ENCODE measurements at places on chromosomes 5 and 9.

- no peak for DNase-seq
Observed at GRCh38 chr9:108599571-108599970, 256.2 kb downstream of the ACTL7B start.

- DNase-seq, result no peak
Observed at GRCh38 chr9:111798786-111799185, 4.0 kb upstream of the SHOC1 start.

GRCh38 chr9:90611568-90611967 is 31.1 kb downstream of the DIRAS2 start:
- DNase-seq, result no peak

- DNase-seq, result no peak
Observed at GRCh38 chr5:172707285-172708182, 63.5 kb downstream of the DUSP1 start.

GRCh38 chr5:14486996-14487896 is 94.3 kb upstream of the OTULINL start:
- no peak for DNase-seq
